ENCODE measurements at places on chromosomes 6 and 20.

- DNase-seq, result no peak
These were observed 1286.0 kb upstream of the GJE1 start for GRCh38 chr6:140846503-140847261.

DNA sequence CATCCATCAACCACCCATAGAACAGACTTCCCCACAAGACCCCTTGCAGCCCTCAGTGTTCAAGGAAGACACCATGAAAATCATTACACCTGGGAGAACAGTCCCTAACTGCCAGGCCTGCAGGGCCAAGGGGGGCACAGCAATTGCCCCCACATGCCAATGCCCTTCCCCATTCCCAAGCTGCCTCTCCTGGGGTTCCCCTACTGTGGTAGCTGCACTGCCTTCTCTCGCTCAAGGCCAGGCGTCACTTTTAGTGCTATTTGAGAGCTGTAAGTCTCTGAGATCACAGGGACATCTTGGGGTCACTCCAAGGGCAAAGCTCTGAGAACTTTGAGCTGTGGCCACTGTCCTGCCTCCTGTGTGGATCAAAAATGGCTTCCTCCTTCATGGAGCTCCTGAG, 6.0 kb upstream of the ACSS1 start:
- no peak for DNase-seq

GRCh38 chr6:135506270-135506997, 8.9 kb upstream of the AHI1 start:
- no peak for DNase-seq

GRCh38 chr6:82248273-82248735, 760 bp upstream of the IBTK start:
- no peak for DNase-seq

- no peak for DNase-seq
These were observed 8.9 kb upstream of the CDSN start for GRCh38 chr6:31129130-31129529.

- no peak for DNase-seq
These were observed 254.7 kb downstream of the NFATC2 start for GRCh38 chr20:51287628-51288413.

GRCh38 chr20:62197311-62197710, 14.5 kb downstream of the MTG2 start:
- peak; percentile 7 for DNase-seq

DNA sequence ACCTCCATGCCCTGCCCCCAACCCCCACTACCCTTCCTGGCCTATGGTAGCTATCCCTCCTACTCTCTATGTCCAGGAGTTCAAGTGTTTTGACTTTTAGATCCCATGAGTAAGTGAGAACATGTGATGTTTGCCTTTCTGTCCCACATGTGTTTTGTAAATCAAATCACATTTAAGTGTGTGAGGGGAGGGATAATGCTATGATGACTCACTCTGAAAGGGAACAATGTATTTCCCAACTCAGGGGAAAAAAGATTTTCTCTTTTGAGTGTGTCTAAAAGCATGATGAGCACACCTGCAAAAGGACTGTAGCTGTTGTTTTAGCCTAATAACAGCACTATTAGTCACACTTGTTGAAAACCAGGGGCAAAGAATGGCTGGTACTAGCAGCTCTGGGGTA, 193.7 kb downstream of the GJA10 start:
- DNase-seq, result no peak

DNA sequence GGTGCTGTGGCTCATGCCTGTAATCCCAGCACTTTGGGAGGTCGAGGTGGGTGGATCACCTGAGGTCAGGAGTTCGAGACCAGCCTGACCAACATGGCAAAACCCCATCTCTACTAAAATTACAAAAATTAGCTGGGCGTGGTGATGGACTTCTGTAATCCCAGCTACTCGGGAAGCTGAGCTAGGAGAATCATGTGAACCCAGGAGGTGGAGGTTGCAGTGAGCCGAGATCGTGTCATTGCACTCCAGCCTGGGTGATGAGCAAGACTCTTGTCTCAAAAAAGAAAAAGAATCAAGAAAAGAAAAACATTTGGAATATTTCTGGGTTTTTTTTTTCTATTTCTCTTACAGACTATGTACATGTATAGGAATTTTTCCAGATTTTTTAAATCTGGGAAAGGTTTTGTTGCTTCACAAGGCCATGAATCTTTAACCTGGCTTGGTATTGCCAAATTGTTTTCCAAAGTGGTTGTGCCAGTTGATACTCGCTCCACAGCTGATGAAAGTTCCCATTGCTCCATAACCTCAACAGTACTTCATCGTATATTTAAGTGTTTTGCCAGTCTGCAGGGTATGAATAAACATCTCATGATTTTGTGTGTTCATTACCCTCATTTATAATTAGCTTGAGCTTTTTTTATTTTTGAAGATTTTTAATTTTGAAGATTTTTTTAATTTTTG, 33.5 kb downstream of the RNF217 start:
- no peak for DNase-seq

- DNase-seq, result no peak
These were observed 667.3 kb upstream of the CITED2 start for GRCh38 chr6:140041571-140042332.

GRCh38 chr6:26064619-26065257, 22.5 kb upstream of the HFE start:
- no peak for DNase-seq

DNA sequence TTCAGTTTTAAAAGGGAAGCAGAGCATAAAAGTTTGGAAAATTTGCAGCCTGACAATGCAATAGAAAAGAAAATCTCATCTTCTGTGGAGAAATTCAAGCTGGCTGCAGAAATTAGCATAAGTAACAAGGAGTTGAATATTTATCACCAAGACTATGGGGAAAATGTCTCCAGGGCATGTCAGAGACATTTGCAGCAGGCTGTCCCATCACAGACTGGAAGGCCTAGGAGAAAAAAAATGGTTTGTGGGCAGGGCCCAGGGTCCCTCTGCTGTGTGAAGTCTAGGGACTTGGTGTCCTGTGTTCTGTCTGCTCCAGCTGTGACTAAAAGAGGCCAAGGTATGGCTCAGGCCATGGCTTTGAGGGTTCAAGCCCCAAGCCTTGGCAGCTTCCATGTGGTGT, 8.1 kb upstream of the LAMA2 start:
- no peak for DNase-seq

DNA sequence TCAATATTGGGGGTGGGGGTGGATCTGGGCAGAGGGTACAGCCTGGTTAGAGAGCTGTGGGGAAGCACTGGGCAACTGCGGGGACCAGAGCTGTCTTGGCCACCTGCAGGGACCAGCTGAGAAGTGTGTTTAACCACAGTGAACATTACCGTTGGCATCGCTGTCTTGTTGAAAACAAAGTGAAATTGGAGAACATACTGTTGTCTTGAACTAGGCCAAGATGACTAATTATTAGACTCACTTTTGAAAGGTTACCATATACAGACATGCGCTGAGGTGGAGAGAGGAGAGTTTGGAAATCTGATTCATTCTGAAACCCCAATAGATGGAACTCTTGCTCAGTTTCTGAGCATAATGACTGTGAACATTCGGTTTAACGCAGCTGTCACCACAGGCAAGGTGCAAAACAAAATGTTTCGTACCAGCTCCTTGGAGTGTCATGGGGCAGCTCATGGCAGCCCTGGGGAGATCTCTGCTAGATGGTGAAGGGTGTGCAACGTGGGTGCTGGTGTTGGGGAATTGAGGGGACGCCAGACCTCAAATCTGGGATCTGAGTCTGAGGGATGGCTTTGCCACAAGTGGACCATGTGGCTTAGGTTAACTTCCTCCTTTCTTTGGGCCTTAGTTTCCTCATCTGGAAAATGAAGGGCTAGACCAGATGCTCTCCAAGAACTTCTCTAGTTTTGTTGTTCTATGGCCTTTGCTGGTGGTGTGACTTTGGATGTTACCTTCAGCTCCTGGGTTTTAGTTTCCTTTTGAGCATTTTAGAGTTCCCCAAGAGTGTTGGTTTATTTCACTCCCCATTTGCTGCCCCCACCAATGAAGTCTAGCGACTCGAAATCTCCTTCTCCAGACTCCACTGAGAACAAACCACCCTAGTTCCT, 24.6 kb upstream of the GTSF1L start:
- no peak for DNase-seq

- DNase-seq, result no peak
These were observed 64.8 kb upstream of the RCAN2 start for GRCh38 chr6:46556053-46556452.

DNA sequence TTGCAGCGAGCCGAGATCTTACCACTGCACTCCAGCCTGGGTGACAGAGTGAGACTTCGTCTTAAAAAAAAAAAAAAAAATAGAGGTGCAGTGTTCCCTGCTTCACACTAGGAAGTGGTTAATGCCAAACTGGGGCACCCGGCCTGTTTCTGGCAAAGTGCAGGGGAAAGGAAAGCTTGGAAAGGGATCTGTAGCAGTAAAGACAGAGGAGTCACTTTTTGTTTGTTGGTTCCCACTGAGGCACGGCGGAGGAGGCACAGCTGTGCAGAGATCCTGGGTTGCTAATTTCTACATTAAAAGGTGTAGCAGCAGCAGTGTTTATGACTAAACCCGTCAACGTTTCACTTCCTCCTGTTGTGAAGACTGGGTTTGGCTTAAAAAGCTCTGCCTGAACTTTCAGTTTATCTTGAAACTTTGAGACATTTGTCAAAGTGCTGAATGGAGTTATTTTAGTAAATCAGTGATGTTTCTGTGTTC, 125.6 kb downstream of the CARMIL1 start:
- no peak for DNase-seq
